Activated T-cell treated with anti-CD3 and anti-CD28 coated beads, Interleukin-2, amount 50 U/mL, for 48 hours (primary cell): ENCODE measurements at places on chromosomes 4 and X.

DNA sequence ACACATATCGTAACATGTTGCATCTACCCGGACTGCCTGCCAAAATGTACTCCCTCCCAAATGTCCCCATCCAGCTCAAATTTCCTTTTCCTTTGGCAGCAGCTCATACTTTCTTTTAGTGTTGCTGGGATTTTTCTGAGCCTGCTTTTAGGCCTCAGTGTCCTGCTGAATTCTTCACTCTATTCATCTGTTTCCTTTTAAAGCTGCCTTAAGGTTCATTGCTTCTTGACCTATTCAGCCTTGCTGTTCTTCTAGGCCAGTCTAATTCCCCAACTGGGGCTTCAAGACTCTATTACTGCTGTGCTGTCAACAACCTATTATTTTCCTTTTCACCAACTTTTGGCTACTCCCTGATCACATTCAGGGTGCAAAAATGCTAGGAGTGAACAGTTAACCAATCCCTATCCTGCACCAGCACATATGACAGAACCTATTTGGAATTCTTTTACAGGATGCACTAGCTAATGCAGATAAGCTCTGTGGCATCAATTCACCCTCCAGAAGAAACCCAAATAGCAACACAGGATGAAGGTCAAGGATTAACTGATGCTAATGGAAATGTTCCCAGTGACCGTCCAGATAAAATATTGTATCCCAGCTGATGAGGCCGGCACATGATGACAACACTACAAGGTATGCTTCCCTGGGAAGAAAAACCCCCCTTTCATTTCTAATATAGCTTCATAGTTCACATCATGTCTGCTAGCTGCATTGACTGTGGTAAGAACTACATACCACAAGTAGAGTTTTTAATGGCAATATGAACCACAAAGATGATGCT is 114.7 kb upstream of the TTC29 start:
- no peak for DNase-seq

GRCh38 chr4:162839814-162840213 is 326.9 kb downstream of the NAF1 start:
- DNase-seq, result no peak

DNA sequence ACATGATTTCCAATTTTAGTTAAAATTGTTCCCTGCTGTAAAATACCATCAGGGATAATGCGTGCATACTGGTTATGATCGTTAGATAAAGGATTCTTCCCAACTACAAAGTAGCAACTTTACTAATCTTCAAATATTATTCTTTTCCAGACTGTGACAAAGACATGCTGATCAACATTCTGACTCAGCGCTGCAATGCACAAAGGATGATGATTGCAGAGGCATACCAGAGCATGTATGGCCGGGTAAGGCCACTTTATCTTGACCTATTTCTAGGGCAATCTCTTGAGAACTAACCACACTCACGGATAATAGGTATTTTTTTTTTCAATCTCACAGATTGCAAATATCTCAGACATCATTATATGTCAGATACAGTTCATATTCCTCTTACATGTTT is 47.0 kb downstream of the ANXA10 start:
- DNase-seq, result no peak

- no peak for DNase-seq
Measured at GRCh38 chrX:37763400-37763799, 16.5 kb upstream of the CYBB start.

GRCh38 chr4:71550220-71551165 is 211.7 kb downstream of the SLC4A4 start:
- no peak for DNase-seq

DNA sequence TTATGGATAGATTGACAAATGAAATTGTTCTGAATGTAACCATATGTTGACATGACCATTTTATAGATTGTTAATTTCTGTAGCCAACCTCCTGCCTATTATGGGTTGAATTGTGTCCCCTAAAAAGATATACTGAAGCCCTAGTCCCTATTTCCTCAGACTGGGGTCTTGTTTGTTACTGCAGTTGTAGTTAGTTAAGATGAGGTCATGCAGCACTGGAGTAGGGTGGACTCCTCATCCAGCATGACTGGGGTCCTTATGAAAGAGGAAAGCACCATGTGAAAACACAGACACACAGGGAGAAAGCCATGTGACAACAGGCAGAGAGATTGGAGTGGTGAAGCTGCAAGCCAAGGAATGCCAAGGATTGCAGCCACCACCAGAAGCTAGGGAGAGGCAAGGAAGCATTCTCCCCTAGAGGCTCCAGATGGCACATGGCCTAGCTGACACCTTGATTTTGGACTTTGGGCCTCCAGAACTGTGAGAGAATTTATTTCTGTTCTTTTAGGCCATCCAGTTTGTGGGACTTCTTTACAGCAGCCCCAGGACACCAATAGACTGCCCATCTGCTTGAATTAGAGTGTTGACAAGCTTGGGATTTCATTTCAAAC is 14.0 kb downstream of the MTM1 start:
- no peak for DNase-seq

GRCh38 chr4:137722910-137723309 is 190.6 kb upstream of the PCDH18 start:
- DNase-seq, result no peak

DNA sequence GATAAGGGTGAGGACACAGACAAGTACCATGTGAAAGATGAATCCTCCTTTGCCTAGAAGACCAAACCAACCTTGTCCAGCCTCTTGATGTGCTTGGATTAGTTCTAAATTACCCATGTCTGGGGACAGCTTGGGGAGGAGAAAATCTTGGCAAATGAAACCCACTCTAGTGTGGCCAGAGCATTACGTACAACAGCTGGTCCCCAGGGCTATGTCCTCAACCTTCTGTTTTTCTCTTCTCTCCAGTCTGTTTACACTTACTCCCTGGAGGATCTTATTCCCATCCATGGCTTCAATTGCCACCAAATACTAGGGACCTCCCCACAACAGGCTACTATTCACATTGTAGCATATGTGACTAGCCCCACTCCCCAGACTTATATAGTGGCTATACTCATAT is 384.5 kb downstream of the OPHN1 start:
- no peak for DNase-seq

- no peak for DNase-seq
Measured at GRCh38 chr4:115119804-115120352, 6.5 kb upstream of the NDST4 start.

- DNase-seq, result no peak
Measured at GRCh38 chrX:18855919-18856644, 127.8 kb downstream of the PHKA2 start.

- no peak for DNase-seq
Measured at GRCh38 chr4:57157596-57158137, 47.5 kb upstream of the IGFBP7 start.

- DNase-seq, result no peak
Measured at GRCh38 chr4:123744664-123745290, 348.2 kb downstream of the SPRY1 start.

GRCh38 chr4:10554694-10555093 is 97.5 kb upstream of the ZNF518B start:
- peak; percentile 59 for DNase-seq

- no peak for DNase-seq
Measured at GRCh38 chr4:140952717-140953116, 180.6 kb downstream of the RNF150 start.

- DNase-seq, result no peak
Measured at GRCh38 chr4:27916452-27917184, 1056.0 kb downstream of the STIM2 start.

DNA sequence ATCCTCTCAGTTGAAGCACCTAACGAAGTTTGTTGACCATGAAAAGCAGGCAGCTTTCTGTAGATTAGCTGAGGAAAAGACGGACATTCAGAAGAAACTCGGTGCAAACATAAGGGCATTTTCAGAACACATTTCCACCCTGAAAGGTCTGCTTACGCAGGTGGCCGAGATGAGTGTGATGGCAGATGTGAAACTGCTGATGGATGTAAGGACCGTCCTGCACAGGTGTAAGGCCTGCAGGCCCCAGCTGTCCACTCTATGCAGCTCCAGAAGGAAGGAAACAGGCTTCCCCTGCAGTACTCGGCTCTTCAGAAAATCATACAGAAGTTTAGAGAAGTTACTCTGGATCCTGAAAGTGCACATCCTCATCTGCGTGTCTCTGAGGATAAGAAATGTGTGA is 20.8 kb upstream of the TRIM60 start:
- DNase-seq, result no peak

DNA sequence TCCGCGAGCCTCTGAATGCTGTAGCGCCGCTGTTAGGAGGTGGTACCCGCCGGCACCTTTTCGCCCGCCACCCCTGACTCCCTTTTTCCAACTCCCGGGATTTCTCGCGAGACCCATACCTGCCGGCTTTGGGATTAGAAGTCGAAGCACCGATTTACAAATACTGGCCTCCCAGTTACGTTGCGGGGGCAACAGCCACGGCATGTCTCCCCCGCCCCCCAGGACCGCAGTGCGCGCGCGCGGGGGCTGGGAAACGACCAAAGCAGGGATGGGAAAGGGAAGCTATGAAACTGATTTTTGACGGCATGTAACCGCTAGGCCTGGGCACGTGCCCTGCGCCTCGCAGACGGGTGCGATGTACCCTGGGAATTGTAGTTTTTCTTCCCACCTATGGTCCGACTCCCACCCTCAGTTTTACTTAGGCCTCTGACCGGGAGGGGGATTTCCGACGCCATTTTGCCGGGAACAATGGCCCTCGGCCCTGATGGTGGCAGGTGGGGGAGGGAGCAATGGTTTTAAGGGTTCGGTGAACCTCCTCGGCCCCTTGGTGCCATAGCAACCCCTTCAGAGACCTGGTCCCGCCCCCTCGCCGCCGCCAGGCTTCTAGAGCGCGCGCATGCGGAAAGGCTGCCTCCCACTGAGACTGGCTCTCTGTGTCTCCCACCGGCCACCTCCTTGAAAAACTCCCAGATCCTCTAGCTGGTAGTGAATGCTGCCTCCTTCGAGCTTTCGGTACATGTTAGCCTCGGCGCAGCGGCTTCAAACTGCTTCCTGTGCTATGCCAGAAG is 772 bp upstream of the WNK3 start:
- DNase-seq, result peak; percentile 63

GRCh38 chrX:10203617-10204016 is 46.8 kb downstream of the CLCN4 start:
- no peak for DNase-seq

GRCh38 chr4:109511414-109511813 is 48.6 kb upstream of the MCUB start:
- DNase-seq, result no peak

- DNase-seq, result no peak
Measured at GRCh38 chr4:3715855-3716630, 50.1 kb upstream of the ADRA2C start.

GRCh38 chrX:23993012-23993633 is 33.9 kb downstream of the KLHL15 start:
- DNase-seq, result no peak

DNA sequence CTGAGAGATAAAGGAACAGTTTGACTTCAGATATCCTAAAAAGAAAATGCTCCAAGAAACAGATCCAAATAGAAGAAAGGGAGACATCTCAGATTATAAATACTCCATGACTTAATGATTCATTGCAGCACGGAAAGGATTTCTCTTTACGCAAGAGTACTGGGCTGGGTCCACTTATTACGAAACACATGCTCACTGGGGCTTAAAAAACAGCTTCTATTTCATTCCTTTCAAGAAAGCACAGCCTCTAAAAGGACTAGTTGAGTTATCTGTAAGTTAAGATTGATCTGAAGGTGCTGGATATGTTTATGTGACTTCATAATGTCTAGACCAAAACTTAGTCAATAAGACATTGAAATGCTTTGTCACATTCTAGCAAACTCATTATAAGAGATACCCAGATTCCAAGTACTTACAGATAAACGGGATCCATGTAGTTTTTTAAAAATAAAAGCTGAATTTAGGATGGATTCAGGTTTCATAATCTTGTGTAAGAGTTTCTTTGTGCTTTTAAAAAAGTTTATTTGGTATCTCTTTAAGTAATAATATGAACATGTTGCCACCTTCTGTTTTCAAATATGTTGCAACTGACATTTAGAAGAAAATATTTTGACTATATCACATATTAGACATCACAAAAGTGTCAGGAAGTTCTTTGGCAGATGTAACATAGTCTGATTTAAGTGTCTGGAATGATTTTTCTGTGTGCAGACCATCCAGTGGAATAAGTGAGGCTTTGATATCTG is 109.5 kb upstream of the MYOZ2 start:
- no peak for DNase-seq

- no peak for DNase-seq
Measured at GRCh38 chr4:119299741-119300100, 22.2 kb downstream of the FABP2 start.

DNA sequence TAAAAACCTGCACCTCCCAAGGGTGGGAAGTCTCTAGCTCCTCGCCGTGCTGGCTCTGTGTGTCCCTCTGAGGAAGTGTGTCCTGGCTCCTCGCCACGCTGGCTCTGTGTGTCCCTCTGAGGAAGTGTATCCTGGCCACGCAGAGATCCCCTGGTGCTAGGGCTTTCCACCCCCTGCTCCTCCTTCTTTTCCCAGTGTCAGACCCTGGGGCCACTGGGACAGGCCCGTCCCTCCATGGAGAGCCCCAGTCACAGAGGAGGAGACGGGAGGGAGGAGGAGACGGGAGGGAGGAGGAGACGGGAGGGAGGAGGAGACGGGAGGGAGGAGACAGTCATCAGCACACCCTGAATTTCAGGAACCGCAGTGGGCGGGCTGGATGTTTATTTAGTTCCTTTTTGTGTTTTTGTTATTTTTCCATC is 53.8 kb upstream of the HGFAC start:
- DNase-seq, result no peak

- no peak for DNase-seq
Measured at GRCh38 chr4:1873776-1874175, 2.6 kb downstream of the NSD2 start.

DNA sequence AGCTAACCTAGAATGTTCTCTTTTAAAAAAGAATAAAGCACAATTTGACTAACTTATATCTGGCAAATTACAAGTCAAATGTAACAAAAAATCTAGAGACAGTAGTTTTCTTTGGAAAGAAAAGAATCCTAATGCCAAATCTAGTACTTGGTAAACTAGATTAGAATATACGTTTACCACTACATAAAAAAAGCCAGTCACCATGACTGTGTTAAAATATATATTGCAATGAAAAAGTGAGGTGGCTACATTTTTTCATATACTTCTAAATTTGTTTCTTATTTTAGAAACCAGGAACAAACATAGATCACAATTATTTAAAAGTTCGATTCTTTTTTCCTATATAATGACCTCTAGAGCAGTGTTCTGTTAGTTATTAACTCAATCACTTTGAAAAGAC is 29.6 kb upstream of the PPA2 start:
- no peak for DNase-seq
